ENCODE measurements at places on chromosomes 11 and 22. TPM values are rescaled to one million over a fixed set of nuclear protein-coding genes. Genes with fewer than 3 reads are reported as not detected.

Gene USH1C
- 1.2 TPM for total RNA-seq

Gene ISX
- not detected for total RNA-seq

Gene GRIA4
- not detected for total RNA-seq

Gene FGF4
- total RNA-seq, result not detected

Gene KCNJ5
- 0.13 TPM for total RNA-seq

Gene MS4A2
- 0.15 TPM for total RNA-seq

Gene CPT1B
- total RNA-seq, result 24.7 TPM

Gene KCTD14
- total RNA-seq, result 4.1 TPM

Gene DMC1
- total RNA-seq, result not detected

Gene PANX2
- total RNA-seq, result 10.6 TPM

Gene OLFML1
- total RNA-seq, result 2.2 TPM

Gene SLC17A6
- not detected for total RNA-seq

Gene MS4A12
- not detected for total RNA-seq
